ENCODE measurements at places on chromosomes 2 and 18. TPM values are rescaled to one million over a fixed set of nuclear protein-coding genes. Genes with fewer than 3 reads are reported as not detected.
A peak's percentile ranks its signal among the peaks of the same experiment; 100 is the strongest.

Gene HOXD9
- 5.7 TPM for polyA plus RNA-seq

Gene TXNDC2
- polyA plus RNA-seq = not detected

DNA sequence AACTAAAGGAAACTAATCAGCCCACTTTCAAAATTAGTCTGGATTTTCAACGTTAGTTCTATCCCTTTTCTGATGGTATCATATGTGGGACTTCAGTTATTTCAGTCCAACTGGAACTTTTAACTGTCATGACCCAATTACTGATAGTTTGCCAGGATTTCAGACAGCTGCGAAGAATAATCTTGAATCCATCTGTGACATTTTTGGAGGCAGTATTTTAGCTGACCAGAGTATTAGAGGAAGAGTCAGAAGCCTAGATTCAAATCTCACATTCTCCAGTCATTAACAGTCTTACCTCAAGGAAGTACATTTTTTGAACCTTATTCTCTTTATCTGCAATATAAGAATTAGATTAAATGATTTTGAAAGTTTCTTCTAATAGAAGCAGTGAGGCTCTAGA, 81.3 kb downstream of the PTRHD1 start:
- DNase-seq = peak; percentile 79

- no peak for DNase-seq
Observed at GRCh38 chr2:98868548-98869271, 67.3 kb downstream of the CRACDL start.

Data from muscle of back (tissue), 13 donors.